ENCODE measurements at places on chromosomes 11 and 22. TPM values are rescaled to one million over a fixed set of nuclear protein-coding genes. Genes with fewer than 3 reads are reported as not detected.

HEPACAM gene
- 0.62 TPM for total RNA-seq

SLC17A6 gene
- total RNA-seq: not detected

EMID1 gene
- total RNA-seq: 0.40 TPM

SCO2 gene
- 1.3 TPM for total RNA-seq

OR10D3 gene
- total RNA-seq: not detected

OR5P2 gene
- not detected for total RNA-seq

- DNase-seq: no peak
Measured at GRCh38 chr11:116172156-116172555, 600.6 kb downstream of the BUD13 start.

DNA sequence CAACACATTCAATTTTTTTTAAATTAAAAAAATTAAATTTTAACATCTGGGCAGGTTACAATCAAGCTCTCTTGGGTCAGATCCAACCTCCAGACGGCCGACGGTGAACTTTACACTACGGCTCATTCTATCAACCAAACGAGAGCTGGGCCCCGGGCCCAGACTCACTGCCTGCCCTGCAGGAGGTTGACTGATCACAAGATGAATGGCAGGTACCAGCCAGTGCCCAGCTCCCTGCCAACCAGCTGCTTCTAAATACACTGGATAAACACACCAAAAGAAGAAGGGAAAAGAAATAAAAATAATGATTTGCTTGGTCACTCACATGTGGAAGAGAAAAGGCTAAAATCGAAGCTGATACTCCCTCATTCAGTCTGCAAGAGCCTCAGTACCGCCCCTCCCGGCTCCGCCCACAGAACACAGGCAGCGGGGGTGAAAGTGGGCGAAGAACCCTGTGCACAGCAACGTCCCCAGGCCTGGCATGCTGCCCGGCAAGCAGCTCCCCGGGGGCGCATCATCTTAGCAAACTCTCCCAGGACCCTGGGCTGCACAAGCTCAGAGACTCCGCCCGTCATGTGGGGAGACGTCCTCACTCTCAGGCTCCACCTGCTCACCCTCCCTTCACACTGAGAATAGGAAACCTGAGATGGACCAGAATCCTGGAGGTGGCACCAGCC is 303.4 kb downstream of the SHANK2 start:
- no peak for DNase-seq

DNA sequence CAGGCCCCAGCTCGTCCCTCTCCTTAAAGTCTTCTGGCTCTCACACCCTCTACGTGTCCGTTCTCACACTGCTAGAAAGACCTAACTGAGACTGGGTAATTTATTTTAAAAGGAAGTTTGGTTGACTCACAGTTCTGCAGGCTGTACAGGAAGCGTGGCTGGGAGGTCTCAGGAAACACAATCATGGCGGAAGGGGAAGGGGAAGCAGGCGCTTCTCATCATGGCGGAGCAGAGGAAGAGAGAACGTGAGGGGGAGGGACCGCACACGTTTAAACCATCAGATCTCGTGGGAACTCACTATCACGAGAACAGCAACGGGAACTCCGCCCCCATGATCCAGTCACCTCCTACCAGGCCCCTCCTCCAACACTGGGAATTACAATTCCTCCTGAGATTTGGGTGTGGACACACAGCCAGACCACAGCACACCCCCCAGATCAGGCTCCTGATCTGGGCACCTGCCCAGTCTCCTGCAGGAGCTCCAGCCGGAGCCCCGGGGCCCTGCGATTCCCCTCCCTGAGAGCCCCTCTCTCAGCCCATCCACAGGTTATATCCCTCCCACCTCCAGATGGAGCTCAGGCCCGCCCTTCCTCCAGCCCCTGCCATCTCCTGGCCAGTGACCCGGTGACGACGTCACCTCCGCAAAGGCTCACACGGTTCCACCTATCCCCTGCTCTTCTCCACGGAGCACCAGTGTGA is 170.2 kb downstream of the BRD1 start:
- peak; percentile 70 for DNase-seq

GRCh38 chr22:49690454-49690853 is 137.2 kb downstream of the BRD1 start:
- DNase-seq: no peak

DNA sequence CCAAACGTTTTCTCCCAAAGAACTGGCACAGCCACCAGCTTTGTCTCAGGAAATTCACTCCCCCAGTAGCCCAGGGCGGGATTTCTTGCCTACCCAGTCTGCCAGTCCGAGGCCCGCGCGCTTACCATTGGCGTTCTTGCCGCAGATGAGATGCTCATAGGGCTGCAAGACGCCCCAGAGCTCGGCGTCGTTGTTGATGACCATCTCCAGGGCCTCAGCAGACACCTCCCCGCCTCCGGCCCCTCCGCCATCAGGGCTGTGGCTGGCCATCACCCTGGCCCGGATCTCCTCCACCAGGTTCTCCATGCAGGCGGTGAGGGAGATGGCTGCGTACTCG is 1.3 kb downstream of the ABTB2 start:
- DNase-seq: no peak

GRCh38 chr22:45648301-45649117 is 23.1 kb upstream of the ATXN10 start:
- DNase-seq: no peak

DNA sequence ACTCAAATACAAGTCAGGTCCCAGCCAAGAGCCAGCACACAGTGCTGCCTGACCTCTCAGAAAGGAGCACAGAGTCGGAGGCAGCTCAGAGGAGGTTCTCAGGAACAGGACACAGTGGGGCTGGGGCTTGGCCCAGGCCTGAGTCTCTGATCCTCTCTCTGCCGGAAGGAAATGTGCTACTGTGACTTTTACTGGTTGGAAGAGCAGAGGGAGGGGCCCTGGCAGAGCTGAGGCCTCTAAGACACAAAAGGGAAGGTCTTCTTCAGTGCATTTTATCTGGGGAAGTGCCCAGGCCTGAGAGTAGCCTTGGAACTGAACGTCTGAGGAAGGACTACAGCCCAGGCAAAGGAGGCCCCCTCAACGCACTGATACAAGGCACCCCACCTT is 16.2 kb upstream of the CASTOR1 start:
- peak; percentile 84 for DNase-seq

DNA sequence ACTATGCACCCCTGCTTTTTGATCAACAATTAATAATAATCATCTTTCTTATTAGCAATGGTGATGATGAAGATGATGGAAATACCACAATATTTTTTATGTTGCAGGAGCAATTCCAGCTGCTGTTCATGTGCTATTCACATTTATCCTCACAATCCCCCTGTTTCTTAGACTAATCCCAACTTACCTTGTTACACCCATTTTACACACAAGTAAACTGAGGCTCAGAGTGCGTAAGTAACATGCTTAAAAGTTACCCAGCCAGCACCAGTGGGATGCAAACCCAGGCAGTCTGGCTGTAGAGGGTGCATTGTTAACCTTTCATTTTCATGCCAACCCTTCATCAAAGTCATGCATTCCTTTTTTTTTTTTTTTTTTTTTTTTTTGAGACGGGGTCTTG is 1.6 kb upstream of the CRYBA4 start:
- DNase-seq: no peak

GRCh38 chr11:123180166-123180565 is 14.9 kb downstream of the CLMP start:
- no peak for DNase-seq

- DNase-seq: peak; percentile 32
Measured at GRCh38 chr11:121696177-121696871, 243.6 kb upstream of the SORL1-AS1 start.

- peak; percentile 80 for DNase-seq
Measured at GRCh38 chr11:36744375-36745168, 146.5 kb upstream of the RAG2 start.

DNA sequence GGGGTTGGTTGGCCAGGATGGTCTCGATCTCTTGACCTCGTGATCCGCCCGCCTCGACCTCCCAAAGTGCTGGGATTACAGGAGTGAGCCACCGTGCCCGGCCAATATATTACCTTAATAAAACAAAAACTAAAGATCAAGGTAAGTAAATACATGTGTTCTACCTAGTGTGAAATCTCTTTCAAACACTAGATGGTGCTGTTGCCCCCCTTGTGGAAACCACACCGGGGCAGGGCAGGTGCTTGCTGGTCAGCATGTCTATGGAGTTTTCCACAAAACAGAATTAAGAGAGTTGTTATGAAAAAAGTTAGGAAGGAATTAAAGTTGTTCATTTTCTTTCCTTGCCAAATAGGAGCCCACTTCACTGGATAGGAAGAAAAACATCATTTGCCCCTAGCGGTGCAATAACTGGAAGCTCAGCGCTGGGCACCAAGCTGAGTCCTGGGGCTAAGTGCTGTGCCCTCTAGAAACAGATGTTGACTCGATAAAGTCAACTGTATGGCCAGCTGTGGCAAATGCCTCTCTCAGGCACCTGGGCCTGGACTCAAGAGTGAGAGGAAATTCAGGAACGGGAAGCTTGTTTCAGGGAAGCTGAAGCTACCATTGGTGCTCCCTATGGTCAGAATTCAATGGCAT is 6.3 kb upstream of the KCNJ5 start:
- DNase-seq: peak; percentile 53

DNA sequence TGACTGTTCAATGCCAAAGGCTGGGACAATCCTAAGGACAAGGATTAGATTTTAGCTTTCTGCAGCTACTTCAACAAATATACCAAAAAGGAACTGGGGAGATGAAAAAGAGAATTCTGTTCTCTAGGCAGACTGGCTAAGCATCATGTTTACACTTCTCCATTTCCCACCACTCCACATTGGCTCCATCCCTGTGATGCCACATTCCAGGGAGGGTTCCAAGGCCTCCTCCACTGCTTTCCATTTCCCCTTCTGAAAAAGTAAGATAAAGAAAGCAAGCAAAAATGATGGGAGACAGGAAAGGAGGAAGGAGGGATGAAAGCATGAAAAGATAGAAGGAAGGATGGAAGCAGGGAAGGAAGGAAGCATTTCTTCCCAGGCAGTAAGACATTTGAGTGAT is 315.8 kb downstream of the BLID start:
- no peak for DNase-seq

DNA sequence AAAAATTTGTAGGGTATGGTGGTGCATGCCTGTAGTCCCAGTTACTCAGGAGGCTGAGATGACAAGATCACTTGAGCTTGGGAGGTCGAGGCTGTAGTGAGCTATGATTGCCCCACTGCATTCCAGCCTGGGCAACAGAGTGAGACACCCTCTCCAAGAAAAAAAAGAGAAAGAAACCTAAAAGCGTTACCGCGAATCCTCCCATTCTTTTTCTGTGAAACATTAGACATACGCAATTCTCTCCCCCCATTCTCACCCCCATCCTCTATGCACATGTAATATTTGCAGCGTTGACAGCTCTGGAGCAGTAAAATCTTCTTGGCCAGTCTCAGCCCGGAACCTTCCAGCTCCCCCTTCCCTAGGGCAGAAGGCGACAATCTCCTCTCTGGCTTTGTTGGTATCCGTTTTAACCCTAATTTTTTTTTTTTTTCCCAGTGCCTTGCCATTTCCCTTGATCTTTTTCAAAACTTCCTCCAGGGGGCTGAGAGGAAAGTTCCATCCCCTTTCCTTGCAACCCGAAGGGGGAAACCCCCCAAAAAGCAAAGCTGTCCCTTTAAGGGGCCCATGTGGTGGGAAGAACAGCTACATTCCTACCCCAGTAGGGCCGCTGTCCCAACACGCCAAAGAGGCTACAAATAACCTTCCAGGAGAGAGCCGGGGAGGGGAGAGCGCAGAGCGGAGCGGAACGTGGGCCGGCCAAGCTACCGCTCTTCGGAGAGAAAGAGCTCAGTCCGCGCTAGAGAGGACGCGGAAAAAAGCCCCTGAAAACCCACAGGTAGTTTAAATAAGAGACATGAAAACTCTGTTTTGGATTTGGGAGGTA is 1.9 kb downstream of the LRP4 start:
- peak; percentile 77 for DNase-seq

- peak; percentile 71 for DNase-seq
Measured at GRCh38 chr11:6315811-6316425, 4.4 kb downstream of the CAVIN3 start.

DNA sequence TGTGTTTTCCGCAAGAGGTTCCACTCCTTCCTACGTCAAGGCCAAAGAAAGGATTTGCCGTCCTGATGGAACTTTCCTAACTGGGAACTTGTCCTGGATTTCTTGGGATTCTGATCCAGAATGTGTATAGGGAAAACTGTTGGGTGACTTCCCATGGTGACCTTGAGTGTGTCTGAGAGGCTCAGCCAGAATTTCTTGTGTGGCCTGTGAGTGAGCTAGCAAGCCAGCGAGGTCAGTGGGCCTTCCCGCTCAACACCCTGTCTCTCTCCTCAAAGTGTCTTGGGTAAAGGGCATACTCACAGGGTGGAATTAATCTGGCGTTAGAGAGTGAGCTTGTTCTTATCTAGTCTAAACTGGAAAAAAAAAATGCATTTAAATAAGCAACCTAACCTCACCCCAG is 20.4 kb downstream of the ZNRF3 start:
- no peak for DNase-seq

DNA sequence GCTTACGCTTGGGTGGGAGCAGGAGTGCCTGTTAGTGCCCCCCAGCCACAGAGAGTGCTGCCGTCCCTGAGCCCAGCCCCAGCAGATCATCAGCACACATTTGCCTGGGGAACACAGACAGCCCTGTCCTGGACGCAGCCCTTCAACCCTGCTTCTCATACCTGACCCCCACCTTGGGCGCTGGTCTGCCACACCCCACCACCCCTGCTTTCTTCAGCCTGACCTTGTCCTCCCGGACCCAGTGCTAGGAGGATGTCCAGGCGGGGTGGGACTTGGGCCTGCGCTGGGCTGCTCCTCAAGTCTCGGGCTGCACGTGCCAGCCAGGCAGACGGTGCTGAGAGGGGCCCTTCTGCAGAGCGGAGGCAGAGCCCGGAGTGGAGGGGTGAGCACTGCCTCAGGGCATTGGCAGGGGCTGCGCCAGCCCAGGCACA is 119.2 kb downstream of the KCNQ1OT1 start:
- DNase-seq: peak; percentile 18

- DNase-seq: no peak
Measured at GRCh38 chr11:111414267-111414931, 35.3 kb upstream of the POU2AF1 start.

DNA sequence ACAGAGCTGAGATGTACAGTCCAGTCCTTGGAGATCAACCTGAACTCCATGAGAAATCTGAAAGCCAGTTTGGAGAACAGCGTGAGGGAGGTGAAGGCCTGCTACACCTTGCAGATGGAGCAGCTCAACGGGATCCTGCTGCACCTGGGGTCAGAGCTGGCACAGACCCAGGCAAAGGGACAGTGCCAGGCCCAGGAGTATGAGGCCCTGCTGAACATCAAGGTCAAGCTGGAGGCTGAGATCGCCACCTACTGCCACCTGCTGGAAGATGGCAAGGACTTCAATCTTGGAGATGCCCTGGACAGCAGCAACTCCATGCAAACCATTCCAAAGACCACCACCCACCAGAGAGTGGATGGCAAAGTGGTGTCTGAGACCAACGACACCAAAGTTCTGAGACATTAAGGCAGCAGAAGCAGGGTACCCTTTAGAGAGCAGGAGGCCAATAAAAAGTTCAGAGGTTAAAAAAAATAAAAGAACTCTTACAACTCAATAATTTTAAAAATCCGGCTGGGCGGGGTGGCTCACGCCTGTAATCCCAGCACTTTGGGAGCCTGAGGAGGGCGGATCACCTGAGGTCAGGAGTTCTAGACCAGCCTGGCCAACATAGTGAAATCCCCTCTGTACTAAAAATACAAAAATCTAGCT is 69.9 kb upstream of the RTL6 start:
- DNase-seq: no peak

Measured in left ventricle myocardium superior (tissue), 1 donor.